ENCODE measurements at places on chromosomes 5 and 9.

GRCh38 chr5:84260939-84261338 is 123.7 kb downstream of the EDIL3 start:
- DNase-seq = no peak

DNA sequence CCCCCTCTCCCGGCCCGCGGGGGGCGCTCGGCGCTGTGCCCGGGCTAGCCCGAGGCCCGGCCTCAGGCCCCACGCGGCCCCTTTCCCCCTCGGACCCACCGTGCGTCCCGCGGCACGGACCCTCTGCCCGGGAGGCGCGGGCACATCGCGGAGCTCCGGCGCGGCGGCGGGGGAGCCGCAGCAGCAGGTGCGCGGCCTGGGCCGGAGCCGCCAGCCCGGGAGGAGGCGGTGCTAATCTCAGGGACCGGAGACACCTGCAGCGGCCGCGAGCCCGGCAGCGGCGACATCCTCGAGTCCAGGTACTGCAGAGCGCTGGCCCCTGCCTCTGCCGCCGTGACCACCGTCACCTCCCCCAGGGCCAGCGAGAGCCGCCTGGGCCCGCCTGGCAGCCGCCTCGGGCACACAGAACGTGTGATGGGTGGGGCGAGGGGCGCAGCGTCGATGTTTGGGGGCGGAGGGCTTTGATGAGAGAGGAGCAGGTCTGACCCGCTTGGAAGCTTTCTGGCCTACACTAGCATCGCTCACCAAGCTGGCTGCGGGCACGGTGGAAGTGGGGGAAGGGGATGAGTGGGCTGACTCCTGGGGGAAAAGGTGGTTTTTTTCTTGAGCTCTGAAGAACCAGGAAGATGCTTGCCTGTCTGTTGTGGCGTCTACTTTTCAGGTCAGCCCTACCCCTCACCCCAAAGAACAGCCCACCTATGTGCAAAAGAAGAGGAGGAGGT is 524 bp downstream of the CYFIP2 start:
- DNase-seq = no peak

DNA sequence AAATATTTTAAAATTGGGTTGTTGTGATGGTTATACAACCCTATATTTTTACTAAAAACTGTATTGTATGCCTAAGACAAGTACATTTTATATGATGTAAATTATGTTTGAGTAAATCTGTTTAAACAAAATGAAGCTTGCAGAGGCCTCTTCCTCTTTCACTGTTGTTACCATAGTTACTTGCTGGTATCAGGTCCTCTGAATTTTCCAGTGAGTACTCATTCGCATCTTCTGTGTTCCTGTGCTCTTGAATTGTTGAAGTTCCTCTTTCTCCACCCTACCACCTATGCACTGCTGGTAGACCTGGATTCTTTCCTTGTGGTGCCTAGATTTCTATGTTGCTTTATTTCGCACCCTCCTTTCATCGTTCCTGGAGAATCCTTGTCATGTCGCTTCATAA is 938.5 kb upstream of the ACO1 start:
- no peak for DNase-seq

- DNase-seq = no peak
Measured at GRCh38 chr5:113142186-113142585, 165.6 kb downstream of the DCP2 start.

DNA sequence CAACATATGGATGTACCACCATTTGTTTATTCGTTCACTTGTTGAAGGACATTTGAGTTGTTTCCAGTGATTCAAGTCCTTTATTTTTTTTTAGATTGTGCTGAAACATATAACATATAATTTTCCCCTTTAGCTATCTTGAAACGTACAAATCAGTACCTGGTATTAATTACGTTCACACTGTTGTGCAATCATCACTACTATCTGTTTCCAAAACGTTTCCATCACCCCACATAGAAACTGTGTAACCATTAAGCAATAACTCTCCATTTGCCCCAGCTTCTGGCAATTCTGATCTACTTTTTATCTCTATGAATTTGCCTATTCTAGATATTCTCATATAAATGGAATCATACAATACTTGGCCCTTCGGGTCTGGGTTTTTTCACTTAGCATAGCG is 116.0 kb downstream of the FGF1 start:
- no peak for DNase-seq

DNA sequence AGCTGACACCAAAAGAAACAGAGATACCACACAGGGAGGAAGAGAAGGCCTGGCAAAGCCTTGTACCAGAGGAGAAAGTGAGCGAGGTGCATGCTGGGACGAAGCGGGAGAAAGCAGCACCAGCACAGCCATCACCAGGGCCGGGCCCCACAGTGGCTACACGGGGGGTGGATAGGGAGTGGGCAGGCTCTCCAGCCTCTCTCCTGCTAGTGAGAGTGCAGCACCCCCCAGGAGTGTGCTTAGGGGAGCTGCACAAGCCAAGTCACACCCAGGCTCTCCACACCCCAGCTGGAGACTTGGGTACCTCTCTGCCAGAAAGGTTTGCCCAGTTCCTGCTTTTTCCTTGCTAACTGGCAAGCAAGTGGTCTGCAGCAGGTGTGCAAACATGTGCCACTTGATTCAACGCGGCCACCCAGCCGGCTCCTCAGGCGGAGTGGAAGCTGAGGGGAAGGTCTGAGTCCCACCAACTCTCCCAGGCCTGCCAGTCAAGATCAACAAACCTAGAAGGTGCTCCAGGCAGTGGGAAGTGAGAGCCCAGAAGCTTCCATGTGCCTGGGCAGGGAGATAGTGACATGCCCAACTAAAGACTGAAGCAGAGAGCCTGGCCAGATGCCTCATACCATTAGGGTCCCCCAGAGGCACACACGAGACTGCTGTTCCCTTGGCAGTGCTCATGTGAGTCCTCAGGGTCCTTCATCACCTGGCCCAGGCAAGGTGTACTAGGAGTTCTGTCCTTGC is 39.9 kb downstream of the BICD2 start:
- DNase-seq = no peak

GRCh38 chr9:107425101-107426025 is 64.2 kb downstream of the KLF4 start:
- DNase-seq = peak; percentile 14

- no peak for DNase-seq
Measured at GRCh38 chr5:73946919-73947602, 321.1 kb downstream of the ARHGEF28 start.

- no peak for DNase-seq
Measured at GRCh38 chr5:78601559-78602314, 46.8 kb downstream of the LHFPL2 start.

GRCh38 chr5:95296291-95296690 is 11.4 kb upstream of the MCTP1 start:
- no peak for DNase-seq

GRCh38 chr5:80703747-80704146 is 49.0 kb upstream of the DHFR start:
- no peak for DNase-seq

DNA sequence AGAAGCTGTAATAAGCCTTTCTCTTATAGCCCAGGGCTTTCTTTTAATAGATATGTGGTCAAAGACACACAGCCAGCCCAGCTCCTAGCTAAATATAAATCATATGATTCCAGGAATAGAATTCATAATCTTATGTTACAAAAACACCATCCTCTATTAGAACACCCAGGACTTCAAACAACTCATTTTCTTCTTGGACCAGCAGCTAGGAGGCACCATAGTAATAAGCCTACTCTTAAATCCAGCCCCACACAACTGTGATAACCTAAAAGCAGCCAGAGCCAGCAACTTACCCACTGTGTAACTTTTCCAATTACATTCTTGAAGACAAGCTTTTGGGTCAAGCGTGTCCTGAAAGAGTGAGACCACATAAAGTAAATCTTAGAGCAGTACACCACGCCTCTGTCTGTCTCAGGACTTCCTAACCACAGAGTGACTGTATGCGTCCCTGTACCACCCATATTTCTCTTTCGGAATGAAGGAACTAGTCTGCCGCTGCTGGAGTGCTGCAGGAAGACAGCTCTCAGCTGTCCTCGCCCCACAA is 223.8 kb downstream of the TLE1 start:
- DNase-seq = no peak

DNA sequence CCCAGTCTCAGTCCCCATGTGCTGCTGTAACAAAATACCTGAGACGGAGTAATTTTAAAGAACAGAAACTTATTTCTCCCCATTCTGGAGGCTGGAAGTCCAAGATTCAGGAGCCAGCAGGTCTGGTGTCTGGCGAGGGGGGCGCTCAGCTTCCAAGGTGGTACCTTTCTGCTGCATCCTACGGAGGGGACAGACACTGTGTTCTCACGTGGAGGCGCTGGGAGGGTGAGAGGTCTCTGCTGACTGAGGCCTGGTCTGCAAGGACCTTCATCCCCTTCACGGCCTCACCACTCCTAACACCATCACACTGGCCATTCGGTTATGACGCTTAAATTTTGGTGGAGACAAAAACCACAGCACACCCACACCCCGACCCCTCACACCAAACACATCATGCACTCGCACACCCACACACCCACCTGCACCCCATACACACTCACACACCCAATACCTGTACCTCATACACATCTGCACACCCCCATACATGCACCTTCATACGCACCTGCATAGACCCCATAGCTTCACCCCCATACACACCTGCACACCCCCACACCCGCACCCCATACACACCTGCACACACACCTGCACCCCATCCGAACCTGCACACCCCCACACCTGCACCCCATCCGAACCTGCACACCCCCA is 9.8 kb upstream of the ZDHHC11 start:
- no peak for DNase-seq

GRCh38 chr5:74382987-74383593 is 257.4 kb downstream of the ENC1 start:
- DNase-seq = no peak

- DNase-seq = no peak
Measured at GRCh38 chr5:66170195-66170919, 26.3 kb downstream of the SREK1 start.

DNA sequence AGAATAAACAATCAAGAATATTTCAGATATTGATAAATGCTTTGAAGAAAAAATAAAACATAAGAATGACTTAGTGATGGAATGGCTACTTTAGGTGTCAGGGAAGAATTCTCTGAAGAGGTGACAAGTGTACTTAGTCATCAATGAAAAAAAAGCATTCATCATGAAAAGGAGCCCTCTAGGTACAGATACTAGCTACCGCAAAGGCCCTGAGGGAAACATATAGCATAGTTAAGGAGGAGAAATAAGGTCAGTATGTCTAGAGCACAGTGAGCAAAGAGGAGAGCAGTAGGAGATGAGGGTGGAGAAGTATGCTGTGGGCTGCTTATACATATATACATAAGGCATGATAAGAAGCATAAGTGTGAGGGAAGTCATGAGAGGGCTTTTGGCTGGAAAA is 41.8 kb downstream of the CSF2 start:
- no peak for DNase-seq

DNA sequence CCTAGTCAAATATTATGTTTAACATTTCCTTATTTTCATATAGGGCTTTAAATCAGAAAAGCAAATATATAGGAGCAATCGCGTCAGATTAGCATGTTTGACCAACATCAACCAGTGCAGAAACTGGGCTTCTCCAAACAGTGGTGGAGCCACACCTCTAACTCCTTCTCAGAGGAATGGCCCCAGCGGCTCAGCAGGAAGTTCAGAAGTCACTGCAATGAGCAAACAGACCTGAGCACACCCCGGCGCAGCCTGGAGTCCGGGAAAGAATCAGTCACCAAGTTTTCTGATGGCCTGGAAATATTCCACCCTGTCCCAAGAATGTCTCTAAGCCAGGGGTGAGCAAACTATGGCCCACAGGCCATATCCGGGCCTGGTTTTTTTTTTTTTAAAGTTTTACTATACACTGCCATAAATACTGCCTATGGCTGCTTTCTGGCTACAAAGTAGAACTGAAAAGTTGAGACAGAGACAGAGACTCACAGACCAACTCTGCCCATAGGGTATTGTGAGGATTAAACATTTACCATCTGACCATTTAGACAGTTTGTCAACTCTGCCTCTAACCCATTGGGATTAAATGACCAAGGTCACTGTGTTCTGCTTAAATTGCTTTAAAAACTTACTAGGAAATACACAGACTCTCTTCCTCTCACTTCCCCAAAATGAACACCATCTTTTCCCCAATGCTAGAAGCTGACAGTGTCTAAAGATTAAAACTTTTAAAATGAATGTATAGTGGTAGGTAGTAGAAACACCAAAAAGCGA is 5.4 kb downstream of the GOLM1 start:
- no peak for DNase-seq

GRCh38 chr5:132754111-132754510 is 6.9 kb downstream of the CCNI2 start:
- DNase-seq = no peak

GRCh38 chr5:102528600-102528999 is 29.8 kb upstream of the SLCO6A1 start:
- no peak for DNase-seq

DNA sequence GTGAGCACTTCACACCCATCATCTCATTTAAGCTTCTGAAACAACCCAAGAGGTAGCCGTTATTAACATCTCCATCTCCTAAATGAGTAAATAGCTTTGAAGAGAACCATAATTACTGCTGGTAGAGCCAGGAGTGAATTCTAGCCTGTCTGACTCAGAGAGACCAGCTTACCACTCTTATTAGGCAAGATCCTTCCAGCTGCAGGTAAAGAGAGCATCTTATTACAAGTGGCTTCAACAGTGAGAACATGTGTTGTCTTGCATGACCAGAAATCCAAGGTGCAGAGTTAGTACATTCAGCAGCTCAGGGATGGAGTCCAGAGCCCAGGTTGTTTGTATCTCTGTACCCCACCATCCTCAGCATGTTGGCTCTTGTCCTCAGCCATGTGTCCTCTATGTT is 10.9 kb upstream of the AFAP1L1 start:
- DNase-seq = no peak

GRCh38 chr9:136960212-136960937 is 8.3 kb downstream of the LCN12 start:
- DNase-seq = no peak

DNA sequence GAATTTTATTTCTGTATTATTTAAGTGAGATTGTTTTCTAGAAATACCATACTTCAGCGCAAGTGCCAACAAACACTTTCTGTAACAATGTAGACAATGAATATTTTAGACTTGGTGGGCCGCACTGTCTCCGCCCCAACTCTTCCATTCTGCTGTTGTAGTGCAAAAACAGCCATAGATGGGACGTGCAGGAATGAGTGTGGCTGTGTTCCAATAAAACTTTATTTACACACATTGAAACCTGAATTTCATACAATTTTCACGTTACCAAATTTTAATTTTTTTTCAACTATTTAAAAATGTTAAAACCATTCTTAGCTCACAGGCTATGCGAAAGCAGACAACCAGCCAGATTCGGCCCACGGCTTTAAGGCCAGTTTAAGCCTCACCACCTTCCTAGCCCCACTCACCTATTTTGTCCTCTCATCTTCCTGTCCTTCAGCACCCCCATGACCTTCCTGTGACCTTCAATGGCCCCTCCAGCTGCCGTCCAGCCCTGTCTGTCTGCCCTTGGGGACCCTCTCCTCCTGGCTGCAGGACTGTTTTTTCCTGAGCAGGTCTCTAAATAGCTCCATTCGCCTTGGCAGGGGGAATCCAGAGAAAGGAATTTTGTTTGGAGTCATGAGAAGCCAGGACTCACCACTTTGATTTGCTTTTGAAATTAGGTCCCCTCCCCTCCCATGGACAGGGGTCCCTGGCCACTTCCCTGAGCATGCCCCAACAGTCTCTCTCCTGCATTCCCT is 11.2 kb upstream of the ANXA6 start:
- DNase-seq = no peak

GRCh38 chr5:127518319-127518621 is 830 bp downstream of the PRRC1 start:
- no peak for DNase-seq
